ENCODE measurements at places on chromosomes 1 and 21.

DNA sequence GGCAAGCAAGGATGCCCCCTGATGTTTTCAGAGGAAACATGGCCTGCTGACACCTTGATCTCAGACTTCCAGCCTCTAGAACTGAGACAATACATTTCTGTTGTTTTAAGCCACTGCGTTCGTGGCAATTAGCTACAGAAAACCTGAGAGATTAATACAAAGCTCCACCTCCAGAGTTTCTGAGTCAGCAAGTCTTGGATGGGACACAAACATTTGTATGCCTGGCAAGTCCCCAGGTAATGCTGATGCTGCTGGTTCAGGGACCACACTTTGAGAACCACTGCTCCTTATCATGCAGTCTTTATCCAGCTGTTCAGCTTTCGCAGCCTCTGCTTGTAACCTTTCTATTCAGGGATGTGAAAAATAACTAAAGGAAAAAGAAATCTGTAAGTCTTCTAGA, 565.7 kb upstream of the PLXNA2 start:
- DNase-seq: no peak

- DNase-seq: no peak
Measured at GRCh38 chr1:204359131-204359473, 627 bp downstream of the PLEKHA6 start.

GRCh38 chr1:47478090-47478489, 40.2 kb downstream of the FOXD2 start:
- DNase-seq: peak; percentile 34

DNA sequence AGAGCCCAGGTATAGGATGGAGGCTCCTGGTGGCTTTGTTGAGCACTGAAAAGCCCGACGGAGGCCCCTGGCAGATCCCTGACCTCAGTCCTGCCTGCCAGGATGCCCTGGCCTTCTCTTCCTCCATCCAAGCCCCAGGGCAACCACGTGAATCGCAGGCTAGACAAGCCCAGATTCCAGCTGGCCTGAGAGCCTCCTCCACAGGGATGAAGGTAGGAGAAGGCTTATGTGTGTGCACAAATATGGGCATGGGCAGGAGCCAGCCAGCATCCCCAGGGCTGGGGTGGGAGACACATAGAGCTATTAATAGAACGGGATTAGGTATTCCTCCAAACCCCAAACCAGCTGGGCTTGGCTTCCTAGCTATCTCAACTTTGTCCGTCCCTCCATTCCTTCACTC, 4.0 kb upstream of the EXTL1 start:
- no peak for DNase-seq

GRCh38 chr1:199861020-199861795, 166.3 kb upstream of the NR5A2 start:
- DNase-seq: no peak

GRCh38 chr1:211606914-211607753, 28.2 kb upstream of the SLC30A1 start:
- DNase-seq: no peak

DNA sequence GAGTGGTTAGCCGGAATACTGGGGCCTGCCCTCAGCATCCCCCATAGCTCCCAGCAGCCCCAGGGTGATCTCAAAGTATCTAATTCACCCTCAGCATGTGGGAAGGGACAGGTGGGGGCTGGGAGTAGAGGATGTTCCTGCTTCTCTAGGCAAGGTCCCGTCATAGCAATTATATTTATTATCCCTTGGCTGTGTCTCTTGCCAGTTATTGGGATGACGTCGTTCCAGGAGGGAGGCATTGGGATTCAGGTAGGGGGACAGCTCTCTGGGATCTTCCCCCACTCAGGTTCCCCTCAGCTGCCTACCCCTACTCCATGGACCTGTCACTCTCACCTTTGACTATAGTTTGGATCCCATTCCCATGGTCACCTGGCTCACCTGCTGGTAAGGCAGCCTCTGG, 11.9 kb upstream of the PEAR1 start:
- DNase-seq: no peak

DNA sequence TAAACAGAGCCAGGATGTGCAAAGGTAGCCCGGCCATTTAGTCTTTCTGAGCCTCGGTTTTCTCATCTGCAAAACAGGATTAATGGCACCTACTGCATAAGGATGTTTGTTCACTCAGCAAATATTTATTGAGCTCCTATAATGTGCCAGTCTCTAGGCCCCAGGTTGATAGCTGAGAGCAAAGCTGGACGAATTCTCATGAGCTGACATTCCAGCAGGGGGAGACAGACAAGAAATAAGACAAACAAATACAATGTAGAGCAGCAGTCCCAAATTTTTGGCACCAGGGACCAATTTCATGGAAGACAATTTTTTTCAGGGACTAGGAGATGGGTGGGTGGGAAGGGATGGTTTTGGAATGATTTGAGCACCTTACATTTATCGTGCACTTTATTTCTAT, 74.3 kb upstream of the PAX7 start:
- no peak for DNase-seq

DNA sequence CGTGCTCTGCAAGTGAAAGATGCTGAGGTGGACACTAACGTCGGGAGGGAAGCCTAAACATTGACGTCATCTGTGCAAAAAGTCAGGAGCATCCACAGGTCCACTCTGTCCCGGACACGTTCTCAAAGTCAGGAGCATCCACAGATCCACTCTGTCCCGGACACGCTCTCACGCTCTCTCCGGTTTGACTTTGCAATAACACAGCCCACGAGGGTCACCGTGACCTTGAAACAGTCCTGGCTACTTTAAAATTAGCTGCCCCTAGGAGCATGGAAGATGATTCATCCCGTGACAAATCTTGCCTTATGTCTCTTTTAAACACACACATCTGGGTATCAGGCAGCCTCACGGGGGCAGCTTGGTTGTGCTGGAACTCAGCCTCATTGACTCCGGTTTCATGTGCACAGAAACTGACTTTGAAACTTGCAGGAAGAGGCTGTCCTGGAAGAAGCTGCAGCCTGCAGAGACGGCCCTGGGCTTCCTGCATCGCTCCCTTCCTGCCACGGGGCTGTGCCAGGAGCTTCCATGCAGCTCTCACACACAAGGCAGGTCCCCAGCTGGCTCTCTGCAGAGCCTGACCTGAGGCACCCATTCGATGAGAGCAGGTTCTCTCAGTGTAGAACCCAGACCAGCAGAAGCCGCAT, 18.1 kb upstream of the COL18A1 start:
- peak; percentile 81 for DNase-seq

DNA sequence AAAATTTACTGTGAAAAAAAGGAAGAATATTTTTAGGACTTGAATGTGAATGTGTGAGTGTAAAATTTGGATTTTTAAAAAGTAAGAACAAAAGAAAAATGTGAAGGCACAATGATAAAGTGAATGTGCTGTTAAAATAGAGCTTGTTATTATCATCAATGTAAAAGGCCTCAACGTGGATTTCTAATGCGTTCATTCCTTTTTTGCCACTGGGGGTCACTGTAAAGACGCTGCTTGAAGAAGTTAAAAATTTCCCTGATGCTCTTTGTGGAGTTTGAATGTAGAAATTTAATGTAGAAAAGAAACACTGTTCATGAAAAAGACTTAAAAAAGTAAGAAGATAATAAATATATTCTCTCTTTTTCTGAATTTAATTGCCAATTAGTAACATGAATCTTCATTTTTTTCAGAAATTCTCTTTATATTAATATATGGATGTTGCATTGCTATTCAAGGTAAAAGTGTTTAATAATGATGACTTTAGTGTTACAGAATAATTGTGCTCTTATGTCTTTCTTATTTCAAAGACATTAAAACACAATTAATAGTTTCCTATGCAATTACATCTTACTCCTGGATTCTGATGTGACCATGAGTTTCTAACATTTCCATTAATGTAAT, 161.5 kb downstream of the DNM3 start:
- DNase-seq: peak; percentile 56

DNA sequence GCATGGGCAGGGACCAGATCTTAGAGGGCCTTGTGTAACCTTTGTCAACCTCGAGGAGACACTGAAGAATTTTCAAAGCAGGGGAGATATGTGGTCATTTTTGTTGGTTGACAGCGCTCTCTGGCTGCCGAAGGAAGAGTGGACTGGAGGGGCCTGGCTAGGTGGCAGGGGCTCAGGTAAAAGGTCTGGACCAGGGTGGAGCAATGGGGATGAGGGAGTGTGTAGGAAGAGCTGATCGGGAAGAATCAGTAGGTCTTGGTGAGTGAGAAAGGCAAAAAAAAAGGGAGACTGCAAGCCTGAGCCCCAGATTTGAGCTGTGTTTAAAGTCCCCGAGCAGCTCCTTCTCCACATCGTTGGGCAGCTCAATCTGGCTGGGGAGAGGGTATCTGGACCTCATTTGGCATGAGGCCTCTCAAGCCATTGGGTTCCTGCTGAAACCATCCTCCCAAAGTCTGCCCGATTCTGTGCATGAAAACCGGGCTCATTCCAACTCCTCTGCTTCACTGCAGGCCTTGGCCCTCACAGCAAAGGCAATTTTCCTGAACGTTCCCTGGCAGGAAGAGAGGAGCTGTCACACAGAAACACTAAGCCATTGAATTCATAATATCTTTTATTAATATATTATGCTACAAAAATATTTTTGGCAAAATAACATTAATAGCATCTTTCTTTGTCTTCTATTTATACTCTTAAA, 237.1 kb downstream of the TRABD2B start:
- DNase-seq: no peak

- no peak for DNase-seq
Measured at GRCh38 chr1:178146436-178146835, 52.5 kb downstream of the RASAL2 start.

DNA sequence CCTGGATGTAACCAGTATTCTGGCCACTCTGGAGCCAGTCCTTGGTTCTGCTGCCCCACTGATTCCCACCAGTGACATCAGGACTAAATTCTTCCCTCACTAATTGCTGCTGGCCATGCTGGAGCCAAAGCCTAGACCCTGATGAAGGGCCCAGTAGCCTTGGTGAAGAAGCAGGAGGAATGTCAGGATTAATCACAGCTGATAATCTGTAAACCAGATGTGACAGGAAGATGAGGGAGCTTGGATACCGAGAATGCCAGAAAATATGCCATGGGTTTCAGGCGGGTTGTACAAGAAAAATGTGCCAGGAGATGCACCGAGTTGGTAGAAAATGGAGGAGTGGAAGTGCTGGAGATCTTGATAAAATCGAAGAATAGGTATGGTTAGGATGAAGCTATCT, 119.0 kb upstream of the PPP2R5A start:
- no peak for DNase-seq

DNA sequence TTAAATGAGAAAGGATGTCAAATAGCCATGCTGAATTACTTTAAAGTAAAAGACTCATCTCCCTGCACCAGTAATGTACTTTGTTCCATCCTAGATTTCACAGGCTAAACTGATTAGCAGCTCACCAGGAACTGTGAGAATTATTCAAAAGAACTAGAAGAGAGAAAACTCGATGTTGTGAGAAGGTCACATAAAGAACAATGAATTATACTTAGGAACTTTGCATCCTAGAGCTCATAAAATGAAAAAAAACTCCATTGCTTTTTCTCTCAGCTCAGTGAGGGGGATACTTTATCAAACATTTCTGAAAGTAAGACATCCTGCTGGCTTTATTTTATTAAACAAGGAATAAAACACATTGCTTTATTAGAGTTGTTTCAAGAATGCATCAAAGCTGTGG, 278.5 kb downstream of the MRPL39 start:
- no peak for DNase-seq

DNA sequence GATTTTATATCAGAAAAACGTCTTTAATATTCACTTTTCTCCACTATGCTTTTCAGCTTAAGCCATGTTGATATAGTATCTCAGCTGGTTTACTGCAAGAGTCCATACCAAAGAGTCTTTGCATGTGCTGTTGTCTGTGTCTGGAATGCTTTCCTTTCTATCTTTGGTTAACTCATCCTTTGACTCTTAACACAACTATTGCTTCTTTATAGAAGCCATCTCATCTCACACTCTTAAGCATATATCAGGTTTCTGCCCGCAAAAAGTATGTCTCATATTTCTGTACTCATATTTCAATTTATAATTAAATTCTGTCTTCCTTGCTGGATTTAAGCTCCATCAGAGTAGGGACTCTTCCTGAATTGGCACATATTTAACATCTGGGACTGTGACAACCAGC, 220.9 kb upstream of the KCNK2 start:
- no peak for DNase-seq

- no peak for DNase-seq
Measured at GRCh38 chr1:180548686-180549317, 10.0 kb upstream of the OVAAL start.

- no peak for DNase-seq
Measured at GRCh38 chr1:31891280-31891679, 46.9 kb downstream of the PTP4A2 start.

GRCh38 chr1:153346077-153346723, 2.4 kb downstream of the PGLYRP4 start:
- DNase-seq: no peak

DNA sequence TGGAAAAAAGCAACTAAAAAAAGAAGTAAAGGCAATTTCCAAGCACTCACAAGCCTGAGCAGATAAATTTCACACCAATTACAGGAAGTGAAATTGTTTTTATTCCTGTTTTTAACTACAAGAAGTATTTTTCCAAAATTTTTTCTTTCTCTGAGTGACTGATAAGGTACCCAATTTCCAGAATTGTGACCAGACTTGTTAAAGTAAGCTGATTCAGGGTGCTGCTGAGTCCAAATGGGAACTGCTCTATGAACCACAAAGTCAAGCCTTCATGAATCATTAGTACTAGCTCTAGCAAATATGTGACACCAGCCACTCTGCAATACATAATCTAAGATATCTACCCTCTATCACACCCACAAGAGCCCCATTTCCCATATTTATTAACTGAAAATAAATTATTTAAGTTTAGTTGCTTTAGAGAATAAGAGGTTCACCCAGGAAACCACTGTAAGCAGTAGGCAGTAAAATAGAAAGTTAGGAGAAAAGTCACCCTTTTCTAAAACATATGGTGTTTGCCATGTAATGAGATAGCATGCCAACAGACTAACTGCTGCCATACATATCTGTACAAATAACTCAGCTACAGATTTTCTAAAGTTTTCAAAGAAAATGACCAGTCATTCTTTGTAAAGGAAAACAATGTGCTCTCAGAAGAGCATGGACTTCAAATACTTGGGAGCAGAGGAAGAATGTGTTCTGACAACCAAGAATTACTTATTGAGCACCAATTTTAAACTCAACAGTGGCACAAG, 43.1 kb upstream of the TNFSF18 start:
- no peak for DNase-seq

DNA sequence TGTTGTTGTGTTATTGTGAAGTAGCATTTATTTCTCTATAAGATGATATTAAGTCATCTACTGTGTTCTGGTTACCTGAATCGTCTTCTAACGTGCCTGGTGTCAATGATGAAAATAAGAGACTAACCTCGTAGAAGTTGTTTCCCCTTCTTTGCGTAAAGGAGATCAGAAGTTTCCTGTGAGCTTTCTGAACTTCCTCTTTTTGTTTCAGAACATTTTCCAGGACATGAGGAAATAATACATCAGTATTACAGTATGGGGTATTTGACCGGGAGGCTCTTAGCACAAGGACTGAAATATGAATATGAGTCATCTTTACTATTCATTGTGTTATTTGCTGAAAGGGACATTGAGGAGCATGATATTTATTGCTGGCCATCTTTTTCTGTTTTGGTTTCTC, 1.3 kb downstream of the ST6GALNAC3 start:
- DNase-seq: no peak
